ENCODE measurements at places on chromosomes 4 and X. TPM values are rescaled to one million over a fixed set of nuclear protein-coding genes. Genes with fewer than 3 reads are reported as not detected.

GRCh38 chrX:134526399-134526798, 66.4 kb downstream of the HPRT1 start:
- no peak for DNase-seq

DNA sequence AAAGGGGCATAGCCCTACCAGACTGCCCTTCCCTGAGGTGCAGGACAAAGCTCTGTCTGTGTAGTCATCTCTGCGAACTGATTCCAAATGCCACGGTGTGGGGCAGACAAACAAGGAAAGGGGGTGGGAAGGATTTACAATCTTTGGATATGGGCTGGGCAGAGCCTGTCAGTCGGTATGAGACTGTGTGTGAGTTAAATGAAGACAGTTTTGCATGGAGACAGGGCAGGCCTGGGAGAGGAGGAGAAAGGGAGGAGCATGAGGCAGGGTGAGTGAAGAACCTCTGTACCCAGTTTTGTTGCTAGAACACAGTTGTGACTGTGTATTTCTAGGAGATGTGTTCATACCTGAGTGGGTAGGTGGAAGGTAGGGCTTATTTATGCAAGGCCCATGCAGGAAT, 59.4 kb upstream of the MSN start:
- DNase-seq: no peak

DNA sequence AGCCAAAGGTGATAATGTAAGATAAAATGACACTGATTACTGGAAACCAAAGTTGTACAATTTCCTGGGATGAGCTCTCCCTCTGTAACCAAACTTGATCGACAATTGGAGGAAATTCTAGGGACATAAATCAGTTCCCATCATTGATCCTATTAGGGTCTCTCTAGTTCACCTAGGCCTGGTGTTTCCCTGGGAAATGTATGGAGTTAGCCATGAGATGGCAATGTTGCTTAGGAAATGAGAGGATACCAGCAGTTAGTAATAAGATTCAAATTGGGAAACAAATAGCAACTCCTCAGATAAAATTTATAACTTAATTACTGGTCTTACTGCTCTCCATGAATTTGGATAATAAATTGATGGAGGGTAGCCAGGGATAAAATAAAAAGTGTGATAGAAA, 52.2 kb downstream of the SPATA18 start:
- no peak for DNase-seq

GRCh38 chr4:93319041-93319440, 509.5 kb upstream of the ATOH1 start:
- DNase-seq: no peak

GRCh38 chrX:50430917-50431575, 39.6 kb downstream of the DGKK start:
- DNase-seq: no peak

DNA sequence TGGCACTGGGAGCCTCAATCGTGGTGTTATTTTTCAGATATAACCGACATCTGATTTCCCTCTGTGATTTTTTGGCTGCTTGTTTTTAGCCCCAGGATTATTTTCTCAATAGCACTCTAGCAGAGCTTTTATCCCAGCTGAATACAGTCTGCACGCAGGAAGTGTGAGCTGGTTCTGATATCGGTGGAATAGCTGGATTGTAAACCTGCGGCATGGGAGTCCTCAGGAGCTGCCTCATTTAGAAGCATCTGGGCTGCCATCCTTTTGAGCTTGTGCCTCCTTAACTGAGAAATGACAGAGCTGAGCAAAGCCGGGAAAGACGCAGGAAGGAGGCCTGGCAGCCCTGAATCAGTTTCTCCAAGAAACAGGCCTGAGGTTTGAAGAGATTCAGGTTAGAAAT, 28.4 kb upstream of the GRPEL1 start:
- no peak for DNase-seq

DNA sequence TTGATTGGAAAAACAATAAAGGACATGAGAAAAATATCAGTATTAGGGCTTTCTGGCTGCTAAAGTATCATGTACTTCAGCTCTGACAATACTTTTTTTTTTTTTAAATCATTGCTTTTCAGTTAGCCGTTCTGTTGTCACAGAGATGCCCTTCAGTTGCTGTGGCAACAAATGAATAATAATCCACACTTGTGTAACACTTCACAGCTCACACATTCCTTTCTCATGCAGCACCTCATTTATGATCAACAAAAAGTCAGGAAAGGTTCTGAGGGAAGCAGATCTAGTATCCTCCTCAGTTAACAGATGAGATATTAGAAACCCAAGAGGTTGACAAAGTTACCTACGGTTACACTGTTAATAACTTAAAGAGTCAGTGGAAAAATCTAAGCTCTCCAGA, 444.2 kb upstream of the SLIT2 start:
- no peak for DNase-seq

DNA sequence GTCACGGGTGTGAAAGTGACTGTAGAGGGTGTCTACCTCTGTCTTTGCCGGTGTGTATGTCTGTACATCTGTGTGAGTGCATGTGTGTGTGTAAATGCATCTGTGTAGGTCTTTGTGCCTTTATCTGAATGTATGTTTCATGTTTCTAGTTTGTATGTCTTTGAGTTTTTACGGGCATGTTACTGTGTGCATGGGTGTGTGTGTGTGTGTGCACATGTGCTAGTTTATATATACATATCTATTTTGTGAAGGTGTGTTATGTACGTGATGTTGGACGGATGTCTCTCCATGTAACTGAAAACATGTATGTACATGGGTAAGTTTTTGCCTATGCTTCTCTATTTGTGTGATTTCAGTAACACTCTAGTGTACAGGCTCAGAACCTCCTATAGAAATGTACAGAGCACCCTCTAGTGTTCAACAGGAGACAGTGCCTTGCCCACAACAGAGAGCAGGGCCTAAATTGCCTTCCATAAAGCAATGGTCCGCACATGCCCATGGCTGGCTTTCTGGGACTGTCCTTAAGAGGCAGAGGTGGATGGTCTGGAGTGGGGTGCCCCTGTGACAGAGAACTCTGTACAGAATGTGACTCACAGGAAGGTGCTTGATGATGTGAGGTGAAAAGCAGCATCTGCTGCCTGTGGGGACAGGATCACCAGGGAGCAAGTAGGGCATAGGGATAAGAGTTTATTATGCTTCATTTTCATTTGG, 343.5 kb downstream of the RAPGEF2 start:
- DNase-seq: peak; percentile 46

GRCh38 chr4:87524456-87524855, 4.7 kb downstream of the SPARCL1 start:
- DNase-seq: no peak

DNA sequence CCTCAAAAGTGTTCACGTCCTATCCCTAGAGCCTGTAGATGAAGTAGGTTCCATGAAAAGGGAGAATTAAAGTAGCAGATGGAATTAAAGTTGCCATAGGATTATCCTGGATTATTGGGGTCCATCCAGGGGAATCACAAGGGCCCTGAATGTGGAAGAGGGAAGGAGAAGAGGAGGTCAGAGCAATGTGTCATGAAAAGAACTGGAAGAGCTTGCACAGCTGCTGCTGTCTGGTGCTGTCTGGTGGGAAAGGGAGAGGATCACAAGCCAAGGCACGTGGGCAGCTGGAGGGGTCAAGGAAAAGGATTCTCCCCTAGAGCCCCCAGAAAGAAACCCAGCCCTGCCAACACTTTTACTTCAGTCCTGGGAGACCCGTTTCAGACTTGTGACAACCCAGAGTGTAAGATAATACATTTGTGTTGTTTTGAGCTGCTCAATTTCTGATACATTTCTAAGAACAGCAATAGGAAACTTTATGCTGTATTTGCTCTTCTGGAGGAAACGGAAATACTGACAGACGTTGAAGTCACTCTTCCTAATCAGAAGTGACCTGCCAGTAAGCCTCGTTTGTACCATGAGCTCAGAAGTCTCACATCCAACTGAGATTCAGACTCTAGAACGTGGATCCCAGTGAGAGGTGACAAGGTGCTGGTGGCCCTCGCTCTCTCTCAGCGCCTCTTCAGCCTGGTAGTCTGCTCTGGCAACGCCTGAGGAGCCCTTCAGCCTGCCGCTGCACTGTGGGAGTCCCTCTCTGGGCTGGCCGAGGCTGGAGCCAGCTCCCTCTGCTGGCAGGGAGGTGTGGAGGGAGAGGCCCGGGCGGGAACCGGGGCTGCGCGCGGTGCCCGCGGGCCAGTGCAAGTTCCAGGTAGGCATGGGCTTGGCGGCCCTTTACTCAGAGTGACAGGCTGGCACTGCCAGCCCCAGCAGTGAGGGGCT, 34.7 kb upstream of the ENPP6 start:
- no peak for DNase-seq

DNA sequence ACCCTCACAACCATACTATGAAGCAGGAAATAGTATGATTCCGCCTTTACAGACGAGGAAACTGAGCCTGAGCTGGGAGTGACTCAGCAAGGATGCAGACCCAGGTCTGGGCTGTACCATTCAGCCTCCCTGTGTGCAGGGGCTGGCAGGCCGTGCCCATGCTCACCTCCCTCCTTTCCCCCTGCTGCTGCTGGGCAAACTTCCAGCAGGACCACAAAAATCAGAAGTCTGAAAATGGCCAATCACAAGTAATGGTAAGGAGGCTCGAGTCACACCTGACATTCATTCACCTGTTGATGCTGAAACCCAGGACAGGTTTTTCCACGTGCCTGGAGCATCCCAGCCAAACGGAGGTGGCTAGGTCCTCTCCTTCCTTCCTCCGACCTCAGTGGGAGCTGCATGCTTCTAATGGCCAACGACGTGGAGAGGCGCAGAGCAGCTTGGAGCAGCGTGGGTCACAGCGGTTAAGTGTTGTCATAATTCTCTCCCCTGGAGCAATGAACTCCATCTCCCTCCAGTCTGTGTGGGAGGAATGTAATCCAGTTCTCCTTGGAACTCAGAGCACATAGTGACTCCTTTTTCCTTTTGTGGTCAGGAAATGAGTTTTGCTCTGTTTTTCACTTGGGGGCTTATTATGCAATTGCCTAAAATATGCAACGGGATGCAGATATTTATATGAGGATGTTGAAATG, 371.7 kb downstream of the BCOR start:
- DNase-seq: no peak

- DNase-seq: no peak
These were observed at the start of gene TRPC3 for GRCh38 chr4:121951521-121952110. TRPC3 (minus strand) TSS chr4:121952060; CDS start chr4:121951680, 380 bp downstream.

DNA sequence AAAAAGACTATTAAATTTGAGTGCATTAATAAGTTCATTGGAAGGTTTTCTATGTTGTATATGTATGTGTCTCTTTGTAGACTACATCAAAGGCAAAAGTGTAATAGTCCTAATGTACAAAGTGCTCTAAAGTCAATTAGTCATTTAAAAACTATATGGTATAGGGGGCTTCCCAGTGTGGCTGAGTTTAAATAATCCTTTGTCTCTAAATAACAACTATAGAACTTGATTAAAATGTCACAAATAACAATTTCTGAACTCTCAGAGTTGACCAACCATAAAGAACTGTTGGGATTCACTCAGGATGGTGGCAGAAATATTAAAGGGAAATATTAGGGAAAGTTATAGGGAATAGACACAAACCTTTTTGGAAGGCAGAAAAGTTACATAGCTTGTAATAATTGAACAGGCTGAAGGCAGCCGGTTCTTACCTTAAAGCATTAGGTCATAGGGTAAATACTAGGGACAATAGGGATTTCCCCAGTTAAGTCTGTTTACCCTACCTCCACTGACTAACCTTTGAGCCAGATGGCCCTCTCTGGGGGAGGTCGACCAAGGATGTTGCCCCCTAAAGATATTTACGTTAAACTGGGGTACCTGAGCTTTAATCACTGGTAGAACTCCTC, 1054.2 kb downstream of the ARAP2 start:
- DNase-seq: no peak

GRCh38 chr4:1752284-1753041, 31.1 kb downstream of the TACC3 start:
- DNase-seq: no peak

GRCh38 chrX:148310426-148311165, 189.8 kb upstream of the AFF2 start:
- no peak for DNase-seq

LUZP4 gene
- not detected for total RNA-seq

GPR173 gene
- 7.9 TPM for total RNA-seq

TMEM271 gene
- not detected for total RNA-seq

CYTL1 gene
- not detected for total RNA-seq

ODAPH gene
- not detected for total RNA-seq

ARMCX4 gene
- total RNA-seq: 18.9 TPM

DCAF4L1 gene
- 0.30 TPM for total RNA-seq

SYNPO2 gene
- 118 TPM for total RNA-seq

ZRSR2 gene
- 8.3 TPM for total RNA-seq

MAGEE2 gene
- total RNA-seq: not detected

SPANXB1 gene
- not detected for total RNA-seq

Measured in tibial nerve (tissue), 4 donors.